Fibroblast of lung (primary cell): ENCODE measurements at places on chromosomes 4 and X. TPM values are rescaled to one million over a fixed set of nuclear protein-coding genes. Genes with fewer than 3 reads are reported as not detected.

- peak; percentile 25 for DNase-seq
Observed at GRCh38 chr4:151743128-151743854, 17.5 kb downstream of the GATB start.

The TCEAL8 gene
- 102 and 145 TPM in 2 replicates for polyA plus RNA-seq

DNA sequence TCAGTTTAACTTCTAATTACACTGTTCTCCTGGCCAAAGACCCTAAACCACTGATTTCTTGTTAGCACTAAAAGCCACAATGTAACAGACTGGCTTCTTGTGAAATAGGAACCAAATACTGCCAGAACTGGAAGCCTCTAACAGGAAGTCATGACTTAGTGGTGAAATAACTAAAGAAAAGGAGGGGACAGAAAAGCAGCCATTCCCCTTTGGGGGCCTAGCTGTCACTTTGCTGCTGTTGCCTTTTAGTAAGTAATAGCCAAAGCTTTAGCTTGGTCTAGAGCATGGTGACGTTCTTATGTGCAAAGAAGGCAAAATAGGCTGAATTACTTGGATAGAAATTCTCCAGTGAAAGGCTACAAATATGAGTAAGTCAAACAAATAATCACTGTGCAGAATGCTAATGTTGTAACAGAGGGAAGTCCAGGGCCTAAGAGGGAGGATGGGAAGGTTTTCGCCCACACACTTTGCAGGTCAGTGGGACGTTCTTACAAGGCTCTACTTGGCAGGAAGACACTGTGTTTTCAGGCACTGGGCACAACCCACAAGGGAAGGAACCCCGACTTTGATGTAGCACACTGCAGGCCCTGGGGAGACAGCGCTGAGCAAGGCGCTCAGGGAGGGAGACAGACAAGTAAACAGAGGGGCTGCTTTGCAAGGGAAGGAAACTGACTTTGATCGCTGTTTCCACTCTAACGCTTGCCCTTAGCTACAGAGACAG is 16.7 kb downstream of the GAB3 start:
- peak; percentile 83 for DNase-seq

The AVPR2 gene
- not detected in 2 replicates for polyA plus RNA-seq

The NELFA gene
- polyA plus RNA-seq = 7.4 and 7.8 TPM in 2 replicates

DNA sequence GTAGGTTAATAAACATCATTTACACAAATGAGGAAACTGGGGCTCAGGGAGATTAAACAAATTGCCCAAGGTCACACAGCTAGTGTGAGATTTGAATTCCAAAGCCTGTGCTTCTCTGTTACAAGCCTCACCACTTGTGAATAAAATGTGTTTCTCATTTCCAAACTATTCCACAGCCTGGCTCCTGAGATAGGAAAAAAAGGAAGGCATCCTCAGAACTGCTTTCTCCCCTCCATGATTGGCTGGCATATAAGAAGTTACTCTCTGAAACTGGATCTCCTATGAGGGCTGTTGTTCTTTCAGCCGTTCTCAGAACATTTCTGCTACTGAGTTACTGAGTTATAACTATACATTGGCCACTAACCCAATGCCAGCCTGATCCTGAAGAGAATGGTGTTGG is 237.9 kb downstream of the MAML3 start:
- no peak for DNase-seq

DNA sequence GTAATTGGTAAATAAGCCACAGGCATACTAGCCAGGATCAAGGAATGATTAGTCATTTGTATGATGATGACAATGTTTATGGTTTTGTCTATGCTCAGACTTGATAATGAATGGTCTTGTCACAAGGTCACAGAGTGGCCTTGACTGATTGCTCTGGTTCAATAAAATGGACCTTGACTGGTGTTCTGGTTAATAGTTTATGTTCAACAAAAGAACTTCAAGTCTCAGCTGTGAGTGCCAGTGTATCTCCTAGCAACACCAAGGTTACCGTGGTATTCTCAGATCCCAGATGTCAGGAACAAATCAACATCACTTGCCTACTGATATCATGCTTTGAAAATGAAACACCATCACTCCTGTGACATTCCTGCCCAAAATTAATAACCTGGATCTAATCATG is 16.3 kb upstream of the LRAT start:
- DNase-seq = no peak

GRCh38 chr4:156401371-156401770 is 447.7 kb upstream of the CTSO start:
- no peak for DNase-seq

DNA sequence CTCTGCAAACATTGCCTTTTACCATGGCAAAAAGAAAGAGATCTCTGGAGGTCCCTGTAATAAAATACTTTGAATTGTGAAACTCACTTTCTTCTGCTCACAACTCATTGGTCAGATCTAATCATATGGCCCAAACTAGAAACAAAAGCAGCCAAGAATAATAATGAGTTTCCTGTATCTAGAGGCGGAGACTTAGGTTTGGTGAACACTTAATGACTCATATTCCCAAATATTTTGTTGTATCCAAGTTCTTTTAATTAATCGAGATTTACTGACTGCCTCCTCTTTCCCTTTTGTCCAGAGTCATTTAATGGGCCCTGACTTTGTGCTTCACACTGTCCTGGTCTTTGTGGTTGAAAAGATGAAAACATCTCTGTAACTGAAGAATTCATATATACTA is 190.6 kb downstream of the CCSER1 start:
- DNase-seq = peak; percentile 93

GRCh38 chr4:92516450-92516849 is 212.7 kb downstream of the GRID2 start:
- DNase-seq = no peak
